NCI-H1417 (cell line): ENCODE measurements at places on chromosomes 6 and 20.
A peak's percentile ranks its signal among the peaks of the same experiment; 100 is the strongest.

DNA sequence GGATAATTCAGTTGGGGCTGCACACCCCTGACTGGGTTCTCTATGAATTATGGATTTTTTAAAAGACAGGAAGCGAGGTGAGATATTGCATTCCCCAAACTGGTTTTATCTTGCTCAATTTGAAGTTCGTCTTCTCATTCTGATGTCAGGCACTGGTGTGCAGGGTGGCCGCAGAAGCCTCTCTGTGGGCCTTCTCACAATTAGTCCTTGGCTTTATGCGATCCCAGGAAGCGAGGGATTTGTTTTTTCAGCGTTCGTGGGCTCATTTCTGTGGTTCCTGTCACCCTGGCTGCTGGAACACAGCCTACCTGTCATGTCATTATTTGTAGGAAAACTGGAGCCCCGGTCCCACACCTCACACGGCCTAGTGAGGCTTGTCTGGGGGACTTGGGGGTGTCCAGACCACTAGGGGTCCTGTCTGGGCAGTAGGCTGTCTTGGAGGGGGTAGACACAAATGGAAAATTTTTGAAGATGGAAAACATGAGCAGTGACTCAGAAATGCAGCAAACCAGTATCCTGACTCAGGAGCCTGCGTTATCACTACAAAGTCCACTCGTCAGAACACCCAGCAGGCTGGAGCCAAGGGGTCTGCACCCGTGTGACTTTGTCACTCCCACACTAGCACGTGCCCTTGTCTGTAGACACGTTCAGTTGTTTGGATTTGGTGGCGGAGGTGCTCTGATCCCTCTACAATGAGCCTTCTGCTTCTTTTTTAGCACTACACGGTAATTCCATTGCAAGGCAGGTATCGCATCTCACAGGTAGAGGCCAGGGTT lies 42.2 kb downstream of the GNAS-AS1 start:
- no peak for DNase-seq

GRCh38 chr6:129630596-129630995 lies 79.4 kb downstream of the ARHGAP18 start:
- no peak for DNase-seq

- no peak for DNase-seq
These were observed 58.5 kb downstream of the SUN5 start for GRCh38 chr20:32945710-32946221.

GRCh38 chr20:48919882-48920526 lies 1.5 kb upstream of the ARFGEF2 start:
- DNase-seq = no peak

DNA sequence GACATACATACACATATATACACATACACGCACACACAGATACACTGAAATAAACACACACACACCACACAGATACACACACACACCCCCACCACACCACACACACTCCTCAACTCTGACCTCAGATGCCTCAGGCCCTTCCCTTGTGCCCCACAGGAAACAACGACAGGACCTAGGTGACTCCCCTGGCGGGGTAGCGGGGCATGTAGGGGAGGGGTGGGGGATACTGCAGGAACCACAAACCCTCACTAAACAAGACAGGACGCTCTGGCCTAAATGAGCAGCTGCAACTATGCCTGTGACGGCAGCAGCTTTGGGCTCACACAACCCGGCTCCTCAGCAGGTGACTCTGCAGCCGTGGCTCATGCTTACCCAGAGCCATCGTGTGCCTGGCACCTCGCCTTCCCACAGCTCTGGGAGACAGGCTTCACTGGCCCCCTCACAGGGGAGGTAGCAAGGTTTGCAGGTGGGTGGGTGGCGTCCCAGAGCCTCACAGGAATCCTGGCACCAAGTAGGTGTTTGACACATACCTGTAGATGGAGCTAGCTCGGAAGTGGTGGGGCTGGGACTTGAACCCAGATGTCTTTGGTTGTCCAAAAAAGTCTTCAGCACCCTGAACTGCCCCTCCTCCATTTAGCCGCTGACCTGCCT lies 100.8 kb downstream of the GRM4 start:
- no peak for DNase-seq

- DNase-seq = no peak
These were observed 988 bp downstream of the TXNDC5 start for GRCh38 chr6:7909323-7910276.

DNA sequence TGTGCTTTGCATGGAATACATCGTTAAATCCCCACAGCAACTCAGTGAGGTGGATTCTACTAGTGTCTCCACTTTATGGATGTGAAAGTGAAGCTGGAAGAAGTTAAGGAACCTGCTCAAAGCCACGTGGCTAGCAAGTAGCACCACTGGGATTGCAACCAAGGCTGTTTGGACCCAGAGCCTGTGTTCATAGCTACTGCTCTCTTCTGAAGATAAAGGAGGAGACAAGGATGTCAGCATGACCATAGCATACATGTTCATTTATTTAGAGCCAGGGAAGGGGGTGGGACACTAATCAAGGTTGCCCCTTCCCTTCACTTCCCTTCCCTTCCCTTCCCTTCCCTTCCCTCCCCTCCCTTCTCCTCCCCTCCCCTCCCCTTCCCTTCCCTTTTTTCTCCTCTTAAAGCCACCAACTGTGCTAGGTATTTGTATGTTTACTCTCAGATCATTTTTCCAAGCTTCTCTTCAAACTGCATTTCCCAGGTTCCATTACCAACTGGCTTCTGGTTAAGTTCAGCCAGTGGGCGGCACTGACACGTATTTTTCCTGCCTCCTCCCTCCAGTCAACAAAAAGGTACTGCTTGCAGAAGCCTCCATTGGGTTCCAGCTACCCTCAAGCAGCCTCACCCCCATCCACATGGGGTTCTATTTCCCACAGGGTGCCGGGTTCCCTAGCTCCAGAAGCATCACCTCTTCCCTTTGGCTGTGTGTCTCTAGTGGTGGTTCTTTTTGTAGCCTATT lies 134.9 kb downstream of the BCAS1 start:
- DNase-seq = no peak

DNA sequence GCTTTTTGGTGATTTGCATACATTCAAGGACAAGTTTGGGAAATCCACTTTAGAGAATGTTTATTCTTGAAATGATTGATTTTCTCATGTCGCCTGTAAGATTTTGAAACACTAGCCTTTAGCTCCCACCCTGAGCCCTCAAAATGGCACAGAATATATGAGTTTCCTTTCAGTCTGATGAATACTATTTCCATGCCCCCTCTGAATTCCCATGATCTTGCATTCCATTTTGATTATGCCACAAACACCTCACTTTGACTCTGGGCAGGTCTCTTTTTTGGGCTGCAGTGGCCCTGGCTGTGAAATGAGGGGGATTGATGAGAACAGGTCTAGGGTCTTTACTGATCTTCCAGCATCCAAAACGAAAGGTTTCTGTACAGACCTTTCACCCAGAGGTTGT lies 50.4 kb downstream of the SULF2 start:
- DNase-seq = no peak

DNA sequence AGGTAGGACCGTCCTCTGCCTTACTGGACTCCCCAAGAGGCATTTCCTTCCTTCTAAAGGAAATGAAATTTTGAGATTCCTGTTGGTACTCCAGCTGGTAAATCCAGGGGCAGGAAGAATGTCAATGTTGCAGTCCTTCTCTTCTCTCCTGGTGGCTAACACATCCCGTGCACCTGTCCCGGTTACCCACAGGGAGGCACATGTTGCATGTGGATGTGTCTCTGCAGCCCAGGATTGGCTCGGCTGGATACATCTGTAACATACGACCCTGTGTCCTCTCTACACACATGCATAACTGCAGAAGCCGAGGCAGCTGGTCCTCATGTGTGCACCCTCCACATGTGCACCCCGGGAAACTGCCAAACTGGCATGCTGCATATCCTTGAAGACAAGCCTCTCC lies 1.3 kb upstream of the LRFN2 start:
- DNase-seq = peak; percentile 54

GRCh38 chr6:90434094-90434493 lies 137.5 kb upstream of the BACH2 start:
- DNase-seq = peak; percentile 5

DNA sequence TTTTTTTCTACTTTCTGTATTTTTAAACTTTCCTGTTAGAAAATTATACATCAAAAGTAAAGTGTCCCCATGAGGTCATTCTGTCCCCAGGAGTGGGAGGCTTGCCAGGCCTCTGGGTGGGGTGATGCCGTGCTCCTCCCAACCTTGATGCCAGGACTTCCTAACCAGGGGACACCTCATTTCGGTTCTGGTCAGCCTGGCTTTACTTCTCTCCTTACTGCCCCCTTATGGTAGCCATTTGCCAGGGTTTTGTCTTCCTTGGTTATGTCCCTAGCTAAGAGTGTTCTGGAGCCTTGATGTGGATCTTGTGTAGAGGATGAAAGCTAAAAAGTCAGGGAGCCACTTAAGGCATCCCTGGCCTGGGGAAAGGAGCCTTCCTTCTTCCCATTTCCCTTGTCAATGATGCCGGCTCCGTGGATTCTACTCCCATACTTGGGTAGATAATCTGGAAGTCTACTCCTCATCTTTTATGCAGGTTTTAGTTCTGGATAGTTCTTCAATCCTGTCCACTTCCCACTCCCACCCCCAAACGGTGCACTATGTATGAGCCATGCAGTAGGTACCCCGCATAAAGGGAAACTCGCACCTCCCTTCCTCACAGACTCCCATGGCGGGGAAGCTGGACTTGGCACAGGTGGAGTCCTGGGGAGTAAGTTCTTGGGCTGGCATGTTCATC lies 164.1 kb upstream of the SALL4 start:
- DNase-seq = peak; percentile 4

DNA sequence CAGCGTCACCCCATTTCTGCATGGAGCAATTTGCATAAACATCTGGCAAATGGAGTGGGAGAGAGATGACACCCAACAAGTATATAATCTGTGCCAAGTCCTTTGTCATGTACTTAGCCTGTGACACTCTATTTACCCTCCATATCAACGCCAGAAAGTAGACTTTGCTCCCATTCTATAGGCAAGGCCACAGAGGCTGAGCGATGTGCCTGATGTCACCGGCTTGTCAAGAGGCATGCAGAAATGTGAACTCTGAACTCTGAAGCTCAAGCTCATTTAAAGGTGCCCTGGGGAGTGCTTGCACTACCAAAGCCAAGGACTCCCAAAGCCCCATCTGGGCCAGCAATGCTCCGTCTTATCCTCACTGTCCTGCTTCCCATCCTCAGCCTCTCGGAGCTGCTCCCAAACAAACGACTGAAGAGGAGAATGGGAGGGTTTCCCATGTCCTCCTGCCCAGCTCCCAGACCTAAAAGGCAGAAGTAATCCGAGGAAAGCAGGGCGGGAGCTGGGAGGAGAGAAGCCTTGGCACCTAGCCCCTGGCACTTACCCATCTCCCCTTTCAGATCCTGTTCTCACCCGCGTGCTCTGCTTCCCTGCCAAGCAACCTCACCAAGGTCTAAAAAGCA lies 9.2 kb downstream of the CPNE5 start:
- no peak for DNase-seq

- no peak for DNase-seq
These were observed 103.6 kb downstream of the GMDS start for GRCh38 chr6:2141644-2142290.

DNA sequence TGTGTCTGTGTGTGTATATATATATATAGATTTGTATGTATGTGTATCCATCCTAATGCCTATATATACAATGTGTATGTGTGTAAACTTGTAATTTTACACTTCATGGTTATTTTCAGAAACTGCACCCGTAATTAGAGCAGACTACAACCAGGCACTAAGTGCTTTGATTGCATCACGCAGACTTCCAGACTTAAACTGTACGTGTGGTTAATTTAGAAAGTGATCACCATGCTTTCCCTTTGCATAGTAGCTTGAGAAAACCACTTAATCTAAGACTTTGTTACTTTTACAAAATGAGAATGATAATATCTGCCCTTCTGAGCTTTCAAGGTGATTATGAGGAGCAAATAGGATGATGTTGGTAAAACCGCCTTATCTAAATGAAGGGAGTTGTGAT lies 50.1 kb upstream of the E2F3 start:
- no peak for DNase-seq

- no peak for DNase-seq
These were observed 27.8 kb upstream of the CENPW start for GRCh38 chr6:126312013-126312665.

GRCh38 chr6:158517581-158517980 lies 42.3 kb upstream of the TMEM181 start:
- peak; percentile 65 for DNase-seq

- no peak for DNase-seq
These were observed 77.0 kb upstream of the CD2AP start for GRCh38 chr6:47400581-47400980.

DNA sequence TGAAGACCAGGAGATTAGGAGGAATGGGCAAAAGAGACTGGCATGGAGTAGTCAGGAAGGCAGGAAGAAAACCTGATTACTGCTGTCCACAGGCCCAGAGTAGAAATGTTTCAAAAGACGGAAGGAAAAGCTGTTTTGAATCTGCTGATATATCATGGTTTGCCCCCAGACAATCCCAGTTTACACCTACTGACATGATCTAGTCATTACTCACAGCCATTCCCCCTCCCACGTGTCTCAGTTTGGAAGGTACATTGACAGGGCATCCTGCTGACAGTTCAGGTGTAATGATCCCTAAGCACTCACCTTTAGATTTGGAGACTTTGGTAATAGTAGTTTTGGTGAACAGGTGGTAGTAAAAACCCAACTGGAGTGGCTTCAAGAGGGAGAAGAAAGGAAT lies 9.8 kb upstream of the TXNDC5 start:
- DNase-seq = no peak

DNA sequence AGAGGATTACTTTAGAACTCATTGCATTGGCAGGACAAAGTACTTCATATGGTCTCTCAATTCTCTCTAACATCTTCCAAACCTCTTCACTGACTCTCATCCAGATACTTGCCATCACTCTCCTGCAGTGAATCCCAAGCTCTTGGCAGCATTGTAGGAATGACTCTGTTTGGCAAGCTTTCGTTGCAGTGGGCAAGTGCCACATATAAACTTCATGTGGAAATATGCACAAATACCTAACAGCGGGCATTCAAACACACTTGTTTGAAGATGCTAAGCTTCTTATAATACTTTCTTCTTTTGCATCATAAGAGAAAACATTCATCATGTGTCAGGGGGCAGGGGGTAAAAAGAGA lies 86.2 kb upstream of the F13A1 start:
- no peak for DNase-seq

DNA sequence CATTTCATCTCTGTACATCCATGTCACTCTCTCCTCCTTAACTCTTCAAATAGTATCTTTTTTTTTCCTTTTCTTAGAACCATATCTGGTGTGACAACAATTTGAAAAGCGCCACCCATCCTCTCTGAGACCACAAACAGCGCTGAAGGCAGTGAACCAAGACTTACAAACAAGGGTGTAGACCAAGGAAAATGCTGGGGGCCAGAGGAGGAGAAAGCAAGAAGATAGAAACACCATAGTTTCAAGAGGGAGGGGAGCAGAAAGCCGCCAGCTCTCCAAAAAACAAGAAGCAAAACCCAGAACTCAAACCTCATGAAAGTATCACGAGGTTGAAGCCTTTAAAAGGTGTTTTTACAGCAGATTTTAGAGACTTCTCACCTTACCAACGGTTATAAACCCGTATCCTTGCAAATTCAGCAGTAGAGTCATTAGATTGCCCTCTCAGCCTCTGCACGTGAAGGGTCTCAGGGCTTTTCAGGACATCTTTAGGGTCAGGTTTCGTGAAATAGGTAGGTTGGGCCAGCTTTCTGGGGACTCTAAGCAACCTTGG lies 13.3 kb upstream of the RIPOR2 start:
- DNase-seq = no peak

- DNase-seq = no peak
These were observed 969.9 kb upstream of the EPHA7 start for GRCh38 chr6:94389218-94389617.
